ACHN (cell line): ENCODE measurements at places on chromosomes 3 and 15.
A peak's percentile ranks its signal among the peaks of the same experiment; 100 is the strongest.

- no peak for DNase-seq
Observed at GRCh38 chr15:32642667-32643435, 1.3 kb downstream of the SCG5 start.

DNA sequence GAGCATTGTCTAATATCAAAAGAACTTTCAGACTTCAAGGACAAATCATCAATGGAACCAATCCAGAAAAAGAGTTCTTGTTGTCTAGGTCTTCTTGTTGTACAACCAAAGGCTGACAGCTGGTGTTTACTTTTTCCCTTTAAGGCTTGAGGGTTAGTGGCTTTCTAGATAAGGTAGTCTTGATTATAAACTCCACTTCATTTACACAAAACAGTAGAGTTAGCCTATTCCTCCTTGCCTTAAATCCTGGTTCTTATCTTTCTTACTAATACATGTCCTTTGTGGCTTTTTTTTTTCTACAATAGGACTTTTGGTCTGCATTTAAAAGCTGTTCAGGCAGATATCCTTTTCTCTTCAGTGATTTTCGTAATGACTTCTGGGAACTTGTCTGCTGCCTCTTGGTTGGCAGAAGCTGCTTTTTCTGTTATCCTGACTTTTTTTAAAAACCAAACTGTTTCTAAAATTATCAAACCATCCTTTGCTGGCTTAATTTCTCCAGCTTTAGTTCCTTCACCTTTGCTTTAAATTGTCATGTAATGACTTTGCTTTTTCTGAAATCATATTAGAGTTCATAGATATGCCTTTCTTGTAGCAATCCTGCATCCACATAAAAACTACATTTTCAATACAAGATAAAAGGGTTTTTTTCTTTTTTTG is 44.8 kb downstream of the STRIT1 start:
- DNase-seq = no peak

DNA sequence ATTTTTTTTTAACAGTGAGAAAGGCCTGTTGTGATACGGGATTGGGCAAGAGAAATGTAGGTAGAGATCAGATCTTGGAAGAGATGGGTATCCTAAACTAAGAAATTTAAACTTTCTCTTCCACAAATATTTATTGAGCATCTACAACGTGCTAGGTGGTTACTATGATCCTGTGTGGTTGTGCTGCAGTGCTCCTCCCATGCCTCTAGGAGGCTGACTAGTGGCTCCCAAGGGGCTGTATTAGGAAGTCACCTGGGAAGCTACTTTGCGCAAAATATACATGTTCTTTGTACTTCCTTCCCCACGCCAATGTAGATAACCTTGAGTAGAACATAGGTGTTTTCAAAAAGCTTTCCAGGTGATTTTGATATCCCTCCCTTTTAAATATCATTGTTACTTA is 27.2 kb downstream of the USP3 start:
- no peak for DNase-seq

GRCh38 chr15:69074843-69075224 is 60.3 kb downstream of the NOX5 start:
- no peak for DNase-seq

- DNase-seq = peak; percentile 86
Observed at GRCh38 chr3:66885326-66886000, 112.6 kb upstream of the KBTBD8 start.

GRCh38 chr15:70526974-70527325 is 236.4 kb downstream of the UACA start:
- DNase-seq = no peak

GRCh38 chr15:101258238-101259144 is 6.6 kb upstream of the CHSY1 start:
- DNase-seq = peak; percentile 68
